Lower lobe of right lung (tissue), 2 donors: ENCODE measurements at places on chromosomes 5 and 9. TPM values are rescaled to one million over a fixed set of nuclear protein-coding genes. Genes with fewer than 3 reads are reported as not detected.

PCDHGA10 gene
- total RNA-seq, result 5.4 TPM

- DNase-seq, result no peak
Measured at GRCh38 chr5:132257131-132258101, at the start of gene PDLIM4. TSS of gene PDLIM4 (plus strand) at chr5:132257696. CDS start at chr5:132257735, 39 bp downstream.

GRCh38 chr5:102765350-102765749, 10.2 kb downstream of the PAM start:
- DNase-seq, result no peak

IL4 gene
- total RNA-seq, result not detected

OSMR gene
- 61.6 TPM for total RNA-seq

- no peak for DNase-seq
Measured at GRCh38 chr5:100311806-100312205, 223.4 kb upstream of the FAM174A start.

LCN9 gene
- not detected for total RNA-seq

GRCh38 chr9:72899734-72900477, 52.9 kb downstream of the ALDH1A1 start:
- DNase-seq, result no peak

GRCh38 chr9:133458643-133459312, 1.0 kb upstream of the CACFD1 start:
- no peak for DNase-seq

FAM78A gene
- total RNA-seq, result 18.3 TPM

DNA sequence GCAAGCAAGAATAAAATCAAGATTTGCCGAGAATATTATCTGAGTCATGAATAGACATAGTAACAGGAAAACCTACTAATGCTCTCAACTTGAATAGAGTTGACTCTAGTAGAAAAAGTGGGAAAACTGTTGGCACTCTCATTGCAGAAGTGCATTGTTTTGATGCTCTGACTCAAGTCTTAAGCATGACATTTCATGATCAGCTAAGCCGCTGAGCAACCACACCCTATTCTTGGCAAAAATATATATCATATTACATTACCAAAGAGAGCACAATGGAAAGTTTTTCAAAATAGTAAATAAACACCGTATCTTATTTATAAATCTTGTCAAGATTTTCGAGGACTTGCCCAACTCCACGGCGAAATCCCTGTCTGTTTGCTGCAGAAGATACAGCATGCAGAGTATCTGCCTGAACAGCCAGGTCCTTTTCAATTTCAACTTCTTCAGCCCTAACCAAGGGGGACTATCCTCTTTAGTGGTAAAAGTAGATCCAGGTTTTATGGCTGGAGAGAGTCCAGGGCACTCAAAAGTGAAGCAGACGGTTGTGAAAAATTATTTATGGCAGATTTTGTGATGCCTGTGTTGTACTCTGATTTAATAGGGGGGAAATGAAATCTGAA, 13.9 kb upstream of the ADAMTSL1 start:
- DNase-seq, result no peak

TRIM14 gene
- total RNA-seq, result 82.5 TPM
